Activated CD4-positive, alpha-beta T cell treated with anti-CD3 and anti-CD28 coated beads, Interleukin-2, amount 50 U/mL, for 24 hours (primary cell): ENCODE measurements at places on chromosomes 16 and 17.

DNA sequence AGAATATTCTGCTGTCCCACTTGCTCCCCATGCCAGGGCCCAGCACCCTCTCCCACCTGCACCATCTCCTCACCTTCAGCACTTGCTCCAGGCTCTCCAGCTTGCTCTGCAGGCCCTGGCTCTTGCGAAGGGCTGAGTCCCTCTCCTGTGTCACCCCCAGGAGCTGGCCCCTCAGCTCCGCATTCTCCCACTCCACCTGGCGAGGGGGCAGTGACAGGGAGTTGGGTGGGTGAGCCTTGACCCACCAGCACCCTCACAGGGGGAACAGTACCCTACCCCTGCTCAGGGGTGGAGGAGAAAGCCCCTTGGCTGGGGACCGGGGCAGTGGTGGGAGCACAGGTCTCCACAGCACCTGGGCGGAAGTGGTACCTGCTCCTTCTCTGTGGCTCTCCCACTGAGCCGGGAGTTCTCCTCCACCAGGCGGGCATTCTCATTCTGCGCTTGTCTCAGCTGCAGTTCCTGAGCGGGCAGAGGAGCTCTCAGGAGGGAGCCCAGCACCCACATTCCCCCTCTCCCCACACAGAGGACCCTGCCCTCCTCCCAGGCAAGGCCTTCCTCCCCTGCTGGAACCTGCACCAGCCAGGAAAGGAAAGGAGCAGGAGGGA is 5.9 kb downstream of the TSPOAP1 start:
- DNase-seq = no peak

- DNase-seq = no peak
Measured at GRCh38 chr17:951325-952132, 28.0 kb downstream of the NXN start.

- DNase-seq = no peak
Measured at GRCh38 chr17:49016775-49017463, 19.7 kb downstream of the IGF2BP1 start.

- no peak for DNase-seq
Measured at GRCh38 chr16:82281544-82281943, 111.5 kb upstream of the MPHOSPH6 start.

DNA sequence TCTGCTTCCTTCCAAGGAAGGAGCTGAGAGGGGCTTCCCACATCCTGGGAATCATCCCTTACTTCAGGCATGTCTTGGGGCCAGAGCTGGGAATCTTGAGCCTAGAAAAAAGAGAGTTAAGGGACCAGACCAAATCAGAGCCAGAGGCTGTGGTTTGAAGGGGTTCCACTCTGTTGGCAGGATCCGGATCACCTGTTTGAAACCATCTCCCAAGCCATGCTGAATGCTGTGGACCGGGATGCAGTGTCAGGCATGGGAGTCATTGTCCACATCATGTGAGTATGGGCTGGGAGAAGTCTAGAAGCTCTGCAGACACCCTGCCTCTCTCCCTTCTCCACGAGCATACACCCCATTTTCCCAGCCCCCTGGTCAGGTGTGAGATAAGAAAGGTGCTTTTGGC is 9.7 kb downstream of the PSMB3 start:
- no peak for DNase-seq

DNA sequence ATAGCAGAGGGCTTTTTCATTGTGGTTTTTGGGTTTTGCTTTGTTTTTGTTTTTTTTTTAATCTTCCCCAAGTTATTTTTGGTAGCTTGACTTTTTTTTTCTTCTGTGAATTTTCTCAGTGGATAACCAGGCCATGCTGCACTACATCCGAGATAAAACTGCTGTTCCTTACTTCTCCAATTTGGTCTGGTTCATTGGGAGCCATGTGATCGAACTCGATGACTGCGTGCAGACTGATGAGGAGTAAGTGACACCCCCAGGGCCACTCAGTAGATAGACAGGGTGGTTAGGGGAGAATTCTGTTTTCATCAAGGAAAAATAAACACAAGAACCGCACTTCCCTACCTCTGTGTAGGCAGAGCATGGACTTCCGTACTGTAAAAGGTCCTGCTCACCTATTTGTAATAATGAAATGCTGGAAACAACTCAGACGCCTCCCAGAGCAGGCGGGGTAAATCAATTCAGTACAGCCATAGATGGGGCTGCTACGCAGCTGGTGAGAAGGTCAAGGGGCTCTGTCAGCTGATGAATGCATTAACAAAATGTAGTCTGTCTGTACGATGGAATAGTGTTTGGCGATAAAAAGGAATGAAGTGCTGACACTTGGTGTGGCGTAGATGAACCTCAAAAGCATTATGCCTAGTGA is 28.6 kb downstream of the CLEC16A start:
- no peak for DNase-seq

DNA sequence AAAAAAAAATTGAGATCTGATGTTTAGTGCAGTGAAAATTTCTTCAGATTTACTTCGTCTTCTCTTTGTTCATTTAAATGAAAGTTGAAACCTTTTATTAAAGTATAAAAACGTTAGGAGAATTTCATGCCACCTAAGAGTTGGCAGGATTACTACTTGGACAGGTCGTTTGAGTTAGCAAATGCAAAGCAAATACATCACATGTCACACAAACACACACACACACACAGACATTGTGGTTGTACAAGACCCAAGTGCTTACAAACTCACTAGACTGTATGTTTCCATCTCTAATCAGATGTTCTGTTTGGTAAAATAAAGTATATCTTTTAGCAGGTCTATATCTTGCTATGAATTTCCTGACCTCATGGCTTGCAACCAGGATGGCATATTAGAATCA is 185.6 kb upstream of the COX10 start:
- DNase-seq = no peak

GRCh38 chr17:71983828-71984227 is 137.0 kb upstream of the SOX9 start:
- no peak for DNase-seq

- no peak for DNase-seq
Measured at GRCh38 chr17:31724026-31724425, 135.0 kb downstream of the COPRS start.

- DNase-seq = peak; percentile 82
Measured at GRCh38 chr17:45051060-45051719, at the start of gene DCAKD. TSS of gene DCAKD (minus strand) at chr17:45051632. CDS start at chr17:45034885, 16,747 bp downstream.

GRCh38 chr16:77133706-77134105 is 57.3 kb upstream of the MON1B start:
- DNase-seq = no peak

DNA sequence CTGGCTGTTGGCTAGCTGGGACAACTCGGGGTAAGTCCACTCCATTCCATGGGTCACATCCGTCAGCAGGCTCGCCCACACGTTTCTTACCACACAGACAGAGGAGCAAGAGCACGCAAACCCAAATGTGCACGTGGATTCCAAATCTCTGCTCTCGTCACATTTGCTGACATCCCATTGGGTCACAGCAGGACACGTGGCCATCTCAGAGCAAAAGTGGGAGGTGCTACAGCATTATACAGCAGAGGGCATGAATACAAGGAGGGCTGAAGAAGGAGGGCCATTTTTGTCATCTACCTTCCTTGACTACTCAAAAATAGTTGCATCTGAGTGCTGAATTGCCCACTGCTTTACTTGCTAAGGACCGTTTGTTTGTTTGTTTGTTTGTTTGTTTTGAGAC is 84.7 kb downstream of the RBBP6 start:
- DNase-seq = no peak

- peak; percentile 35 for DNase-seq
Measured at GRCh38 chr17:38605841-38606645, at the start of gene SRCIN1. TSS of gene SRCIN1 (minus strand) at chr17:38605952. CDS start at chr17:38605705, 247 bp downstream.

GRCh38 chr17:44906763-44907728 is 7.8 kb upstream of the EFTUD2 start:
- DNase-seq = no peak

GRCh38 chr16:1913327-1914083 is 4.7 kb downstream of the HS3ST6 start:
- no peak for DNase-seq

GRCh38 chr17:61723914-61724313 is 132.9 kb upstream of the NACA2 start:
- no peak for DNase-seq

DNA sequence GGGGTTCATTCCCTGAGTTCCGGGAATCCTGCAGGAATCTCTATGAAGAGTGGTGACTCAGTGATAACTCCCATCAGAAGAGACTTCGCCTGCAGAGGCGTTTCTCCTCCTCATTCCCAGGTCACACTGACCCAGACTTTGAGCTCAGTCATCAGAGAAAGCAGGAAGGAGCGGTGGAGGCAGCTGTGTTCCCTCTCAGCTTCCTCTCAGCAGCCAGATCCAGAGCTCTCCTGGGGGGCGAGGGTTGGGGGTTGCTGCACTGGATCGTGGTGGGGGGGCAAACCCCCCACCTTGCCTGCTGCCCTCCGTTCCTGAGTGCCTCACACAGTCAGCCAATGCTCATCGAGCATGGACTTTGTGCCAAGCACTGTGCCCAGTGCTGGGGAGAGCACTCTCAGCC is 271.2 kb downstream of the CBLN1 start:
- DNase-seq = no peak

DNA sequence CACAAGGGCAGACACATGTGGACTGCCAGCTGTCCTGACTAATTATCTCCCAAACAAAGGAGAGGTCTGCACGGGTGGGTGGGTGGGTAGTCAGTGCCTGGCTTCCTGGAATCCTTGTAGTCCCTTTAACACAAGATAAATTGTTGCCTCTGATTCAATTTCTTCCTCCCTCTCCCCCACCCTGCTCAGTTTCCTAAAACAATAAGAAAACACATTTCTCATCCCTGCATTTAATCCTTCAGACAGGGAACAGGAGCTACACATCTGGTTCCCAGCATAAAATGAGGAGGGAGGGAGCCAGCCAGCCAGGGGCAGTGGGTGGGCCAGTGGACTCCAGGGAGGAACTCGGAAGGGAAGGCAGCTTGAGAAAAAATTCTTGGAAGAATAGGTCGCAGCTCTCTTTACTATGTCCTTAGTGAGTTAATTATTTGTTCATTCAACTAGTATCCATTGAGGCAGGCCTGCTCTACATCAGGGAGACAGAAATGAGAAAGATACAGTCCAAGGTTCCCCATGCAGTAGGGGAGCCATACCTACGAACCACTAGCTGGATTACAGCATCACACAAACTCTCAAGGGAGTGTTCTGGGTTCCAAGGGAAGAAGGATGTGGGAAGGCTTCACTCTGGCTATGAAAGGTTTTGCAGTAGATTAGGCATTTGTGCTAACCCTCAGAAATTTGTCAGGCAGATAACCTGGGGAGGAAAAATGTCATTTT is 58.3 kb downstream of the CCT6B start:
- DNase-seq = no peak

DNA sequence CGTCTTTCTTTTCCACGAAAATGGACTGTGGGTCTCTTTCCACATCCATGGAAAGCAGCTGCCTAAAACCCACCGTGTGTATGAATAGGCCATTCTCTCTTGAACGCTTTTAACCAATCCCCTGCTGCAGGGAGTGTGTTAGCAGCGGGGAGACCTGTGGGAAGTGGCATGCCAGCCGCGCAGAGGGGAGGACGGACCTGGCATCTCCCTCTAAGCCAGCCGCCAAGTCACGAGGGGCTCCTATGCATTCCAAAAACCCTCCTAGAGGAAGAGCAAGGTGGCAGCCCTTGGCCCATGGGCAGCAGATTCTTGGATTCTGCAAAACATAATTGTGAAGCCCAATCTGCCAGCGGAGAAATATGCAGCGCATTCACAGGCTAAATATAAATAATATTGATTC is 15.4 kb downstream of the RBFOX3 start:
- no peak for DNase-seq

DNA sequence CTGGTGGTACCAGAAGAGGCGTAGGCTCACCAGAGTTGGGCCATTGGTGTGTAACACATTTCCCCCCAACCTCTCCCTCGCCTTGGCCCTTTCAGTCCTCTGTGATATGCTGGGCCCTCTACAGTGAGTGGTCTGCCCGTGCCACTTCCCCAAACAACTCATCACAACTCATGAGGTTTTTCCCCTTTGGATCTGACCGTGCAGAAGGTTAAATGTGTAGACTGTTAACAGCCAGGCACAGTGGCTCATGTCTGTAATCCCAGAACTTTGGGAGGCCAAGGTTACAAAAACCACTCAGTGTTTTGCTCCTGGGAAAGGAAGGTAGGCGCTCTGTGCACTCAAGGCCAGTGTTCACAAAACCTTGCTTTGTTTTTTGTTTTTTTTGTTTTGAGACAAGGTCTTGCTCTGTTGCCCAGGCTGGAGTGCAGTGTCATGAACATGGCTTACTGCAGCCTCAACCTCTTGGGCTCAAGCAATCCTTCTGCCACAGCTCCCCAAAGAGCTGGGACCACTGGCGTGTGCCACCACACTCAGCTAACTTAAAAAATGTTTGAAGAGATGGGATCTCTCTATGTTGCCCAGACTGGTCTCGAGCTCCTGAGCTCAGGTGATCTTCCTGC is 11.3 kb upstream of the CYB5B start:
- no peak for DNase-seq

DNA sequence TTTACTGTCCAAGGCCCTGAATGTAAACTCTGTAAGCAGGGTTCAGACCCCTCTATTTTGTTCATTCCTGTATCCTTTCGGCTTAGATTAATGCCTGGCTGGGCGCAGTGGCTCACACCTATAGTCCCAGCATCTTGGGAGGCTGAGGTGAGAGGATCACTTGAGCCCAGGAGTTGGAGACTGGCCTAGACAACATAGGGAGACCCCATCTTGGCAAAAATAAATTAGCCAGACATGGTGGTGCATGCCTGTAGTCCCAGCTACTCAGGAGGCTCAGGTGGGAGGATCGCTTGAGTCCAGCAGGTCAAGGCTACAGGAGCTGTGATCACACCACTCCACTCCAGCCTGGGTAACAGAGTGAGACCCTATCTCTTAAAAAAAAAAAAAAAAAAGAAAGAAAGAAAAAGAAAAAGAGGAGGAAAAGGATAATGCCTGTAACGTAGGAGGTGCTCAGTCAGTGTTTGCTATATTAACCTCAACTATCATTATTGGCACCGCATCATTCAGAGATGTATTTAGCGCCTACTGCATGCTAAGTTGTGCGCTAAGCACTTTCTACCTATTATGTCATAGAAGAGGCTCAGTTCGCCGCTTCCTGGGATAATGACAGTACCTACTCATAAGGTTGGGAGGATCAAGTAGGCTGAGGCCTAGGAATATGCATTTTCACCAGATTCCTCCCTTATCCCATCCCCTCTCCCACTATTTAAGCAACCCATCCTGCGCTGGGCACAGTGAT is 5.0 kb downstream of the SOCS1 start:
- no peak for DNase-seq

GRCh38 chr17:74632617-74633016 is 9.1 kb upstream of the CD300E start:
- DNase-seq = no peak

DNA sequence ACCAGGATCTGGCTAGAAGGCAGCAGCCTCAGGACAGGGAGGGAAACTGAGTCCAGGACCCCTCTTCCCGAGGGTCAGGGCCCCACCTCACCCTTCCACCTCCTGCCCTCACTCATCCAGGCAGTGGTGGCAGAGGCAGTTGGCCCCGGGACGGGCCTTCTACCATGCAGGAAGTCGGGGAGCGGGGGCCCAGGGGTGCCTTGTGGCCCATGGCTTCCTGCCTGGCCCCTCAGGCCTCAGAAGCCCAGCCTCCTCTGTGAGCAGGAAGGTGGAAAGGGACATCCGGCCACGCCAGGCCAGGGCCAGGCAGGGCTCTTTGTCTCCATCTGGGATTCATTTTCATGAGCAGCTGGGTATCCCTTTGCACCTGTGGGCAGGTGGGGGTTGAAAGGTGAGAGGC is 58.5 kb downstream of the BAHCC1 start:
- DNase-seq = no peak

GRCh38 chr17:81309140-81309858 is 14.2 kb upstream of the SLC38A10 start:
- no peak for DNase-seq

- DNase-seq = no peak
Measured at GRCh38 chr17:68910251-68910705, 44.9 kb downstream of the ABCA8 start.

GRCh38 chr17:31629696-31630470 is 229.2 kb downstream of the COPRS start:
- no peak for DNase-seq

- DNase-seq = no peak
Measured at GRCh38 chr17:6508519-6509030, 47.8 kb downstream of the PITPNM3 start.
